Amygdala (tissue), 56 donors: ENCODE measurements at places on chromosomes 1 and 21.

GRCh38 chr1:222404710-222405109, 143.2 kb downstream of the HHIPL2 start:
- DNase-seq, result no peak

DNA sequence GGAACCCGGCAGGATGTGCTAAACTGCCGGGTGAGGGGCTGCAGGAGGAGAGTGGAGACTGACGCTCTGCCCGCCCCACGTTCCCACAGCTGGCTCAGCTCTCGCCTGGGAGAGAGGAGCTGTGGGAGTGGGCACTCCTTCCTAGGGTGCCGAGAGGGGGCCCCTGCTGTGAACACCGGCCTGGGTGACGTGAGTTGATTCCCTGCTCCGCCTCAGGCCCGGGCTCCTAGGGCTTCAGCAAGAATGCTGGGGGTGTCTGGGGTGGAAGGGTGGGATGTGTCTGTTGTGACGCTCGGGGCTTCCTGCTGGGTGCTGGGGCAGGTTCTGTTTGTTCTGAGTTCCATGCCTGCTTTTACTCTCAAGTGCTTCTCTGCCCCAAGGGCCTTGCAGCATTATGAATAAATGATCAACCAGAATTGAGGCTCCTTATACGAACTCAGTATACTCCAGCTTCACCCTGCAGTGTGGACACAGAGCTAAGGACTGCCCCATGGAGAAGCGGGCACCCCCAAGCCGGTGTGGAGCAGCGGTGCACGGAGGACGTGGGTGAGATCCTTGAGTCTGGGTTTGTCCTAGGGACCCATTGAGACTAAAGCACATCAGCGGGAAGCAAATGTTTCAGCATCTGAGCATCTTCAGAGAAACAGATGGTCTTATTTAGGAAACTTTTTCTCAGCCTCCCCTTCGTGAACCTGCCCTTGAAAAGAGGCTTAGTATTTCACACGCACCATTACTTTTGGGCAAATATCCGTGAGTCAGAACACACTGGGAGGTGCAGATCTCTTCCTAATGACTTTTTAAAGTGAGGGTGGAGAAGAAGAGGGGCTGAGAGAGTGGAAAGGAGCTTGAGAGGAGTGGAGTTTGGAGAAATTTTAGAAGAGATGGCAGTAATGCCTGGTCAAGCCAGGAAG, 41.7 kb downstream of the SYT6 start:
- DNase-seq, result no peak

- DNase-seq, result no peak
Measured at GRCh38 chr1:76607717-76608116, 259.6 kb upstream of the ST6GALNAC5 start.

DNA sequence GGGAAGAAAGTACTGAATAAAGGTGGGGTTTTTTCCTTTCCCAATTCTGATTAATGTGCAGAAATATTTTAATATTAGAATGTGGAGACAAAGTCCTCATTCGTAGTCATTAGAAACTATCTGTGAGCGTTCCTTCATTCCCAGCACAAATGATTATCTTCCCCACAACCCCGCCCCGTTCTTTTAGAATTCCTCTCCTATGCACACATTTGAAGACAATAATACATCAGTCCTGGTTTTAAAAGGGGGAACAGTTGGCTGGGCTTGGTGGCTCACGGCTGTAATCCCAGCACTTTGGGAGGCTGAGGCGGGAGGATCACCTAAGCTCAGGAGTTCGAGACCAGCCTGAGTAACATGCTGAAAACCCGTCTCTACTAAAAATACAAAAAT, 876 bp downstream of the ALDH9A1 start:
- no peak for DNase-seq

DNA sequence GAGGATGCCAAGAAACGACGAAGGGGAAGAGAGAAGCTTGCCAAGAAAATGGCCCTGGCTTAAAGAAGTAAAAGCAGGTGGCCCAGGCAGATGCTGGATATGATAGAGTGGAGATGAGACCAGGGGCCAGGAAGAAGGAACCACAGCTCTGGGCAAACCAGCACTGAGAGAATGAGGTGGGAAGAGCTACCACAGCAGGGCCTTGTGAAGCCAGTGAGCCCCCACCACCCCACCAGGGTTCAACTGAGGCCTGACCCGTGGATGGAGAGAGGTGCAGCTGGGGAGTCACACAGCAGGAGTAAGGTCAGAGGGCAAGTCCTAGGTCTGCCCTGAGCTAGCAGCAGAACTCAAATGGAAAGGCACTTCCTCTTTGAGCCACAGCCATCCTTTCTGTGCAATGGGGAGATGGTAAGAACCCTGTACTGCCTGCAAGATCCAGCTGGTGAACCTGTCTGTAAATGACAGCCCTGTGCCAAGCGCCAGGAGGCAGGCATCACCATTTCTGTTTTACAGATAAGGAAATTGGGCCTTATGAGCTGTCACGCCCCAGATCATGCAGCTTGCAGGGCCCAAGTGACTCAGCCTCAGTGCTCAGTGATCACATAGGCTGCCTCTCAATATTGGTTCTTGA, 8.5 kb downstream of the SH3BGRL3 start:
- no peak for DNase-seq

DNA sequence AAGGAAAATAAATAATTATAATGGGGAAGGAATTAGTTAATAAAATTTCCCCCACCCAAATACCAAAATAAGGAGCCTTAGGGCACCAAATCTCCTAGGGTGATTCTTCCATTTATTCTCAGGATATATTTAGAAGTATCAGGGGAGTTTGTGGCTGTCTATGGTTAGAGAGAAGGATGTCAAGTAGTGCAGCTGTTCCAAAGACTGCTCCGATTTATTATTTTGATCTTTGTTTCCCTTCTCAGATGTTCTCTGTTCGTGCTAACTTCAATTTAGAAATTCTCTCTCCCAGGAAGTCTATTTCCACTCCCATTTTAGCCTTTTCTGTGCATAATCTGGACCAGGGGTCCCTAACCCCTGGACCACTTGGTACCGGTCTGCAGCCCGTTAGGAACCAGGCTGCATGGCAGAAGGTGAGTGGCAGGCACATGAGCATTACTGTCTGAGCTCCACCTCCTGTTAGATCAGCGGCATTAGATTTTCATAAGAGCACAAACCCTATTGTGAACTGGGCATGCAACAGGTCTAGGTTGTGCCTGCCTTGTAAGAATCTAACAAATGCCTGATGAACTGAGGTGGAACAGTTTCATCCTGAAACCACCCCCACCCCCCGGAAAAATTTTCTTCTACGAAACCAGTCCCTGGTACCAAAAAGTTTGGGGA, 9.3 kb upstream of the MAST2 start:
- DNase-seq, result no peak

DNA sequence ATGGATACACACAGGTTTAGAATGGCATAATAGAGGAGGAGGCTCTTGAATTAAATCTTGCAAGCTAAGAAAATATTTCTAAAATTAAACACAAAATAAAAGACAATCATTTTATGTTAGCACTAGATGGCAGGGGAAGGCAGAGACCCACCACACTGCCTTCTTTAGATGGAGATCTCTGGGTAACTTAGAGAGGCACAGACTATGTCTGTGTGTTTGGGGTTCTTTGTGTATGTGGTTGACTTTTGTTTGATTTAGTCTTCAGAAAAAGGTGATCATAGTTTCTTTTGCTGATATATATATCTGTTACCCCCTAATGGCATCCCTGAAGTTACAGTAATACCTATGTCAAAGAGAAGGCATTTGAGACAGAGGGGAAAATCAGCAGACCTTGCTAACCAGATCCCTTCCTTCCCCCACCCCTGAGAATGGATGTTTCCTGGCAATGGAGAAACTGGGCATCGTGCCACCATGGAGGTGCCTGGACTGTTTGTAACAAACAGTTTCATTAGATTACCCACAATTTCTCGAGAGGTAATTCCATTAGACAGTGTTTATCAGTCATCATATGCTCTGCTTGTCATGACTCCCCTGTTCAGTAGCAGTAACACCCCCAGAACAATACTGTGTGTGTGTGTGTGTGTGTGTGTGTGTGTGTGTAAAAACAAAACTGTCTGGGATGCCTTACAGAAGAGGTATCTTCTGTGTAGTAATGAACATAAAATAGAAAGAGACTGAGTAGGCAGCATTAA, 228.3 kb upstream of the DEPDC1 start:
- no peak for DNase-seq

- DNase-seq, result peak; percentile 49
Measured at GRCh38 chr1:197314682-197315081, 46.6 kb downstream of the CRB1 start.

- DNase-seq, result no peak
Measured at GRCh38 chr1:153532181-153532580, 3.6 kb downstream of the S100A6 start.

DNA sequence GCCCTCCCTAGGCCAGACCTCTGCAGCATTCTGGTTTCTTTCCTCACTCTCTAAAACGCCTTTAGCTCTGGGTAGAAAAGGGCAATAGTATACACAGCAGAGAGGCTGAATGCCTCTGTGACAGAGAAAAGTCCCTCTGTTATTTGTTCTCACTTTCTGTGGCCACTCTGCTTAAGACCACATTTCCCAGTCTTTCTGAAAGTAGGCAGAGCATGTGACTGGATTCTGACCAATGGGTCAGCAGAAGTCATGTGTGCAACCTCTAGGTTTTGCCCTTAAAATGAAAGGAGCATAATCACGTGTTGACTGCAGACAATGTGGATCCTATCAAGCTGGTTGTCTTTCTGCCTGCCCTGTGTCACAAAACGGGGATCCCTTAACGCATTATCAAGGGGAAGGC, 79.7 kb upstream of the MARK1 start:
- no peak for DNase-seq

GRCh38 chr1:30872948-30873263, 35.7 kb downstream of the SDC3 start:
- DNase-seq, result no peak

- DNase-seq, result no peak
Measured at GRCh38 chr1:184260382-184260781, 126.4 kb upstream of the C1orf21 start.

DNA sequence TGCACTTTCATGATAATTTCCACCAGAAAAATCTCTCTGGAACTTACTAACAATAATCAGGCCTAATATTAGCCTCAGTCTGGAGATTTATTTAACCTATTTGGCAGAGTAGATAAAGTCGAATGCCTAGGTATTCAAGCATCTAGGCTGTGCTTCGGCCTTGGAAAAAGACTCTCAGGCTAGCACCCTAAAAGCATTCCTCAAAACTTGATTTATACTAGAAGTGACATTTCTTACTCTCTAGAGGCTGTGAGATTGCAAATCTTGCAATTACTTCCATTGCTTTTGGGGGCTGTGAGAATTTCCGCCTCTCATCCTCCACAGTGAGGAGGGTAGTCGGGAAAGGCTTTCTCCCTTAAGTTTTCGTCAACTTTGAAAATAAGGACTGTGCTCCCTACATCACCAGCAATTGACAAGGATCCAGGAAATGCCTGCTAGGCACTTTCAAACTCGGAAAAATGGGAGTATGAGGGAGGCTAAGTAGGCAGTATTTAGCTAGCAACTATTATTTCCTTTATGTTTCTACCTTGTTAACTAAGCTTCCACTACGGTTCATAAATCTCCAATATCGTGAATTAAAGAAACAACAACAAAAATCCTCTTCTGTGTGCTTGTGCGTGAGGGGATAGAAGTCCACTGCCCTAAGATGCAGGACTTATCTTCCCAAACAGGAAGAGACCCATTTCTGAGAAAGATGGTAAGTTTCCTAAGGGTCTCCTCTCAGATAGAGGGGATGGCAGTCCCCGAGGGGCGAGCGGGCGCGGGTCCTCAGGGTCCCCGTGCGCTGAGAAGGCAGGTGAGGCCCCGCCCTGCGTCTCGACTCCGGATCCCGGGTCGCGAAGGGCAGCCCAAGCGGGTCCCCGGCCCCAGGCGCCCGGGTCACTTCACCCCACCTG, 1.1 kb upstream of the LMO4 start:
- no peak for DNase-seq

DNA sequence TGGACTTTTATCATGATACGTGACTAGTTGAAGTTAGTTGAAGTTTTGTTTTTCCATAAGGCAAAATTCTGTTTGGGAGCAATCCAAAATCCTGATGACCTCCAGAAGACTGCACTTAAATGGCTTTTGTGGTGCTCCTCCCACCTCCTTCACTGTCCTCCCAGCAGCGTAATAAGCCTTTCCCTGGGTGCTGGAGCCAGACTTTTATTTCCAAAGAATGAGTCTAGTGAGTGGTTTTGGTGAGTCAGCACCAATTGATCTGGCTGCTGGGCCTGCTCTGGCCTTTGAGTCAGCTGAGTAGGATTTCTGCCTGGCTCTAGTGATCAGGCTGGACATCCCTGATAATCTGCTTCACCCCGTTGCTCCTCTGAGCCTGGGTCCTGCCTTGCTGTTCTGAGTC, 21.7 kb upstream of the KCND3 start:
- DNase-seq, result no peak

- DNase-seq, result no peak
Measured at GRCh38 chr1:98133131-98133530, 212.3 kb upstream of the DPYD start.

DNA sequence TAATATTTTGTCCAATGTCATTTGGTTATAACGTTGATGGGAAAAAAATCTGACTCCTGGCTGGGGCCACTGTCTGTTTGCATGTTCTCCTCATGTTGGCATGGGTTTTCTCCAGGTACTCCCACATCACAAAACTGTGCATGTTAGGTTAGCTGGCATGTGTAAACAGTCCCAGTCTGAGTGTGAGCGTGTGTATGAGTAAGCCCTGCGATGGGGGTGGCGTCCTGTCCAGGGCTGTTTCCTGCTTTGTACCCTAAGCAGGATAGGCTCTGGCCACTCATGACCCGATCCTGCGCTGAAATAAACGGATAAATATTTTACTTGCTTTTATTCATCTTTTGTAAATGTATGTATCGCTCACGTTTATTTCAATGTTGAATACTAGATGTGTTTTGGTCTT, 13.5 kb downstream of the EFCAB14 start:
- DNase-seq, result no peak

DNA sequence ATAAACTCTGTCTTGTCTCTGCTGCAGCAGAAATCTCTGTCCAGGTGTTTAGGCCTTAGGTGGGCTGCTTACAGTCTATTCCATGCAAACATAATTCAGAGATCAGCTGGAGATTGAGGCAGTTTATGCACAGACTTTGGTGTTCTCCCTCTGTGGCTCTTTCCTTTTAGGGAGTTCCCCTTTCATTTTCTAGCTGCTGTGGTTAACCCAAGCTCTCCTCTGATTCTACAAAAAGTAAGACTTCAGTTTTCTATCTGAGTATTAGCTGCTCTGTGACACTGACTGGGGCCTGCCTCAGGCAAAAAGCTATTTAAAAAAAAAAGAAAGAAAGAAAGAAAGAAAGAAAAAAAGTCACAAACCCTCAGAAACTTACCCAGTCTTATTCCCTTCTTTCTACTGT, 211.1 kb downstream of the CAMTA1 start:
- no peak for DNase-seq

- DNase-seq, result no peak
Measured at GRCh38 chr1:196684476-196684875, 32.6 kb downstream of the CFH start.

GRCh38 chr1:243924588-243925349, 74.7 kb upstream of the AKT3 start:
- no peak for DNase-seq

- no peak for DNase-seq
Measured at GRCh38 chr21:21384977-21385376, 386.8 kb downstream of the NCAM2 start.

DNA sequence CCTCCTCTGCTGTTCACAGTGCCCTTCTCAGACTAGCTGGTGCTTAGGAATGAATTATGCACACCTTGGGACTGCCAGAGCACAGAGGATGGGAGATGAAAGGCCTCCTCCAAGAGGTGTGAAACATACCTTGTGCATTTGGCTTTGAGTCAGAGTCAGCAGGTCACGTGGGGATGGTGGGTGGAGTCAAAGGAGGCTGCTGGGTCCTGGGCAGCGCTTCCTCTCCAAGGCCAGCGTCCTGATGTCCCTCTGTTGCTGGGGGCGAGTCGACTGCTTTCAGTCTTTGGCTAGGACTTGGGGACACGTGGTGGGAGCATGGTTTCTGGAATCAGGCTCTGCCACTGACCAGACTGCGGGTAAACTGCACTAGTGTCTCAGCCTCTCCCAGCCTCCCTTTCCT, 91.2 kb downstream of the AJAP1 start:
- no peak for DNase-seq
